ENCODE measurements at places on chromosomes 12 and 14.

GRCh38 chr12:12327802-12328201 lies 22.2 kb downstream of the MANSC1 start:
- DNase-seq = peak; percentile 82

DNA sequence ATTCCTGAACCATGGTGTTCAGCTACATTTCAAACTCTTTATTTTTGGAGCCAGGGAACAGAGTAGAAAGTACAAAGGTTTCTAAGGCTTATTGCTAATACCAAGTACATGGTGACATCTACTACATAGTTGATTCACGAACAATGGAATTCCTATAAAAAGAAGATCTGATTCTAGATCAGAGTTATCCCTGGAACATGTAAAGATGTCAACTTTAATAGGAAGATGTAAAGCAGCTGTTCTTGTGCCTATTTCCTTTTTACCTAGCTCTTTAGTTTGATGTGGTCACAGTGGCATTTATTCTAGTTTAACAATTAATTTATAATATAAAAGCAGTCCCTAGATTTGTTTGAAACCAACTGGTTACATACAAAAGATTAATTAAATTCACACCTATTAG lies 99.5 kb downstream of the NUBPL start:
- DNase-seq = no peak

- DNase-seq = no peak
These were observed 149.5 kb downstream of the PRKCH start for GRCh38 chr14:61470961-61471293.

- no peak for DNase-seq
These were observed 58.7 kb downstream of the CLIP1 start for GRCh38 chr12:122363782-122364181.

DNA sequence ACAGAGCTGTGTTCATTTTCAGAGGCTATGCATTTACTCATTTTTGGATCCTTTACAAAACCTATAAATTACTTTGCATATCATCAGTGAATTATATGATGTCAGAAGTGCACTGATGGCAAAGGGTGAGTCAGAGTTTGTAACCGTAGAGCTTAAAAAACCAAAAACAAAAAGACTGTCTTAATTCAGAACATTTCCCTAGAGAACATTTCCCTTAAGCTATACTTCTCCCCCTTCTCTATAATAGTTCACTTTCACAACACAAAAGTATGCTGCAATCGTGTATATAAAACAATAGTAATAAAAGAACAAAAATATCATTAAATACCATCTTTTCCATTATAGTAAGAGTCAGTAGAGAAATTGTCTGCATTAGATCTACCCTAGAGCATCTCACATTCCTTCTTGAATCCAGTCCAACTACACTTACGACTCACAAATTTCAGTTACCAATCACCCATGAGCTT lies 934.9 kb downstream of the LRFN5 start:
- no peak for DNase-seq

DNA sequence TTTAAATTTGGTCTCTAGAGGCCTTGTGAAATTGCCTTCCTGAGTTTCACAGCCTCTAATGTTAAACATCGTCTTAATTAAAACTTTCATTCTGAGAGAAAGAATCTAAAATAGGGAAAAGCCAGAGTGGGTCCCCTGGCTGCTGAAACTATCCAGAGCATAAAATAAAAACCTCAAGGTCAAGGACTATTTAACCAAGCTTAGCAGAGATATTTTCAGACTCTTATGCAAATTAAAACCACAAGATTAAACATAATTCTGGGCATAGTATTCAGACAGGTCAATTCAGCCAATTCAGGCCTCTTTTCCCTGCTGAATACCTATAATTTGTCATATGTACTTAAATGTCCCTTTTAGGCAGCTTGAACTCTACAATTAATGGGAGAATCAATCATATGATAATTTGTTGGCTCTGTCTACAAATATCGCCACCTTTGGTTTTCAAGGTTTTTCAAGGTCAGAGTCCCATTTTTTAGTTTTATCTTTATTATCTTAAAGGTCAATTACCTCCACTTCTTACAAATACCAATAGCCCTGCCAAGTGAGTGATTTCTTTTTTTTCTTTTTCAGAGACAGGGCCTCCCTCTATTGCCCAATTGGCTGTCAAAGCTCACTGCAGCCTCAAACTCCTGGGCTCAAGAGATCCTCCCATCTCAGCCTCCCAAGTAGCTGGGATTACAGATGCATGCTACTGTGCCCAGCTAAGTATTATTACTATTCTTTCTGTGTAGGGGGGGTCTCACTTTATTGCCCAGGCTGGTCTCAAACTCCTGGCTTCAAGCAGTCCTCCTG lies 257.1 kb downstream of the PHLDA1 start:
- DNase-seq = no peak

GRCh38 chr14:92490239-92490959 lies 23.2 kb upstream of the RIN3 start:
- DNase-seq = no peak

GRCh38 chr12:19430988-19431387 lies 8.3 kb upstream of the AEBP2 start:
- DNase-seq = peak; percentile 55

DNA sequence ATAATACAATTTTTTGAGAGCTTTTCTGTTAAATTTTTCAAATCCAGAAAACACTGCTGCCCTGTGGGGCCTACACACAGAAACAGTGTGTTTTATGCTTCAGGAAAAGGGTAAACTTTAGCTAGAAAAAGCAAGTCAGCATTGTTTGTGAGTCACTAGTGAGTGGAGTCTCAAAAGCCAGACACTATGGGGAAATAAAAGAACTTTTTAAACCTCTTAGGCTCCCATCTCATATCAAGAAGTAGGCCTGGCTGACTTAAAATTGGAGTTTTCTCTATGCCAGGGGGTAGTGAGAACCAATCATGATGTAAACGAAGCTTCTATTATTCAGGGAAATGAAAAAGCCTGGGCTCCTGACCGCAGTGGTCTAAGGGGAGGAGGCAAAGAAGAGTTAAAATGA lies 12.6 kb downstream of the GPR65 start:
- DNase-seq = no peak

DNA sequence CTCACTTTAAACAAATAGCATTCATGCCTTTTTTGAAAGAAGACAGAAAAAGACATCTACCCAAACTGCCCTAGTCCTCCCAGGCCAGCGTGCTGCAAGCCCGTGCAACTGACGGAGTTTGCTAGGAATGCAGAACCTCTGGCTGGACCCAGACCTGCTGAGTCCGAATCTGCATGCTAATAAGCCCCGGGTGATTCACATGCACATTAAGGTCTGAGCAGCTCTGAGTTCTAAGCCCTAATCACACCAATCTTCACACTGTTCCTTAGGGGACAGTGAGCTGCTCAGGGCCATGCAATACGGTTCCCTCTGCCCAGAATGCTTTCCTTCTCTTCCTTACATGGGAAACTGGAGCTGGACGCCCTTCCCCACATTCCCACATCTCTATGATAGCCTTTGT lies 25.2 kb downstream of the HAL start:
- DNase-seq = peak; percentile 8

GRCh38 chr14:105248368-105249181 lies at the start of gene BTBD6:
Gene BTBD6 (plus strand): TSS chr14:105248533. CDS start chr14:105248712, 179 bp downstream.
- peak; percentile 87 for DNase-seq

- no peak for DNase-seq
These were observed 59.4 kb upstream of the FICD start for GRCh38 chr12:108455706-108456105.

GRCh38 chr14:55336691-55337090 lies 65.5 kb downstream of the FBXO34 start:
- no peak for DNase-seq

- DNase-seq = no peak
These were observed 10.3 kb upstream of the RIC8B start for GRCh38 chr12:106764220-106764619.

DNA sequence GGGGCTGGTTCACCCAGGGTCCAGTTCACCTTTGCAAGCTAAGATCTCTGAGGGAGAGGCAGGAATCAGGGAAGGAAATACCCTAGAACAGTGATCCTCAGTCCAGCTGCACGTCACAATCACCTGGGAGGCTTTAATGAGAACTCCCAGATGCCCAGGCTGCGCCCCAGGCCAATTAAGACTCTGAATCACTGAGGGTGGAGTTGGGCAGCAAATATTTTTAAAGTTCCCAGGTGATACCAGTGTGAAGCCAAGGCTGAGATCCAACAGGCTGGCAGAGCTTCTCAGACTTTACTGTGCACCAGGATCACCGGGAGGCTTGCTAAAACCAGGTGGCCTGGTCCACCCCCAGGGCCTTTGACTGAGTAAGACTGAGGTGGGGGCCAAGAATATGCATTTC lies 23.8 kb downstream of the MYL2 start:
- no peak for DNase-seq

- DNase-seq = no peak
These were observed at the start of gene NPAS3 for GRCh38 chr14:32938719-32939253. Gene NPAS3 (plus strand): TSS chr14:32938879.

- DNase-seq = no peak
These were observed 22.1 kb upstream of the KIF26A start for GRCh38 chr14:104116288-104116755.

- no peak for DNase-seq
These were observed 605 bp downstream of the ZCRB1 start for GRCh38 chr12:42325326-42325652.

DNA sequence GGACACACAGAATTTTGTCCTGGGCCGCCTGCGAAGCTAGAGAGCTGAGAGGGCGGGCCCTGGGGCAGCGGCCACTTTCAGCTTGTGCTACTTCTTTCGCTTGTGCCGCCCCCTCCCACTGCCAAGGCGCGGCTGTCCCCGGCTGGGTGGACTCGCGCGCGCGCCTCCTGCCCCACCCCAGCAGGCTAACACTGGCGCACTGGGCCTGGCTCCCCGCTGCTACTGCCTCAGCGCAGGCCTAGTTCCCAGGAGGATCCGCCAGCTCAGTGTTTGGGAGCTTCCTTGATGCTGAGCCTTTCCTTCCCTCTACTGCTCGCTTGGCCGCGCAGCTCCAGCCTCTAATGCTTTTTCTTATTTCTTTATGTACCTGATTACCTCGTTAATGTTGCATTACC lies 27.4 kb upstream of the METAP2 start:
- peak; percentile 45 for DNase-seq

DNA sequence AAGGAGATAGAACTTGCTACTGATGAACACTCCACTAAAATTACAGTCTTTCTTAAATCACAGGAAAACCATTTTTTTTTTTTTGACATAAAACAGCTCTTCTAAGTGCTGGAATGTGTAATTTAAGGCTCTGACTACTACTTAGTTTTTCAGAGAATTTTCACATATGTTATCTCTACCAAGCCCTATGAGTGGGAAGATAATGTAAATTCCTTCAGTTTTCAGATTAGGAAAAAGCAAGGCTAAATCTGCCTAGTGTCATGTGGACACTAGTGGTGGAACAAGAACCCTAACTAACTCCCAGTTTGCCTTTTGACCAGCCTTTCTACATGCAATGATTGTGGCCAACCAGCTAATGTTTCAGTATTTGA lies 37.3 kb upstream of the CSRP2 start:
- peak; percentile 20 for DNase-seq

GRCh38 chr12:3723916-3724805 lies 28.7 kb downstream of the CRACR2A start:
- no peak for DNase-seq

DNA sequence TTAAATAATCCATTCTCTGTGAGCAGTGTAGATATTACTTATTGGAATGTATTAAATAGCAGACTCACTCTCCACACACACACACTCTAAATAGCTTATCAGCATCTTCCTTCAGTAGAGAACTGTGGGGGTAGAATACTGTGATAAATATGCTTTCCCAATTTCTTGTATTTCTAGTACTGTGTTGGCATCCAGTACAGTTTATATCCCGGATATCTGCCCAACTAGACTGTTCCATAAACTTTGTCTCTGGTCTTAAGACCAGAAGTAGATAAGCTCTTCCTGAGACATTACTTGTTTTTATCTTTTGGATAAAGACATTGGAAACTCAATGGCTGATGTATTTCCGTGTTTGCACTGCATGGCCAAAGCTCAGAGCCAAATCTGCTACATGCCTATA lies 136.2 kb upstream of the PDZRN4 start:
- no peak for DNase-seq

- DNase-seq = no peak
These were observed 206.6 kb downstream of the KIF26A start for GRCh38 chr14:104344818-104345620.

- no peak for DNase-seq
These were observed 84.8 kb upstream of the LRFN5 start for GRCh38 chr14:41521891-41522290.

DNA sequence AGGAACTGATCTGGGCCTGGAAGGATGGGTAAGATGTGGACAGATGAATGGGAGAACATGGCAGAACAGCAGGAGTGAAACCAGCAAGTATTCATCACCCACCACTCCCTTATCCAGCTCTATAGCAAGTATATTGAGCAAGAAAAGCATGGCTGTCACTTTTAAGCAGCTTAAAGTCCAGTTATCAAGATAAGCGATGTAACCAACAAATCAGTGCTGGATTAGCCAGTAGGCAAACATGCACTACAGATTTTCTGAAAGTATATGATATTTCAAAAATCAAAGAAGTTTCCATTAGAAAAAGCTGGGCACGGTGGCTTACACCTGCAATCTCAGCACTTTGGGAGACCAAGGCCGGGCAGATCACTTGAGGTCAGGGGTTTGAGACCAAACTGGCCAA lies 53.9 kb upstream of the ATP2A2 start:
- no peak for DNase-seq

GRCh38 chr14:95143808-95144620 lies 13.3 kb downstream of the DICER1 start:
- DNase-seq = peak; percentile 57

GRCh38 chr12:73158341-73158740 lies 886.2 kb downstream of the TRHDE start:
- DNase-seq = no peak

DNA sequence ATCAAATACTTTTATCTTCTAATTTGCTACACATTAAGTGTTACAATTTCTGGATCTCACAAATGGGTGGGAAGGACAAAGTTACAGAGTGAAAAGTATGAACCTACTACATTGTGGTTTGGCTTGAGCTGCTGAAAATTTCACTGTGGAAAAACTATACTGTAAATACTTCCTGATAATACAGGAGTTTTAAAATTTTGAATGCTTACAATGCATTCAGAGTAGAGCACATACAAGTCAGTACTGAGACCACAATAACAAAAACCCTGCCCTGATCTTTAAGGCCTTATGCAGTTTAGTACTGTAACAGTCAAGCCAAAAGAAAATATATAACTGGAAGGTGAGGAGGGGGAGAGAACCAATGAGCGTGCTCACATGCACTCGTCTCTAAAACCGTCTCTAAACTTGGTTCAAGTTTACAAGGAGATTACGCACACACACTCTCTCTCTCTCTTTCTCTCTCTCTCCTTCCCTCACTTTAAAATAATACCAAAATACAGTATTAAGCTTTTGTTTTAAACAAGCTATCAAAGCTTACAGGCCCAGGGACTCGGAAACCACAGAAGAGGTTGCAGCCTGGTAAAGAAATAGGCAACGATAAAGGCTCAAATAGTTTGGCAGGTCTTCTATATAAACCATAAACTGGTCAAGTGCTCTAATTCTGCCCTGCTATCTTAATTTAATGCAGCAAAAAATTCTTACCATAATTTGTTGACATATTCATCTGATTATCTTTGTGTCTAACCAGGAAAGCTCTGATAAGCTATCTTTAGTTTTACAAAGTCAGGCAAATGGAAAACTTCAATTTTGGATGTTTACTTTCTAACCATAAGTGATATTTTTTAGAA lies 58.0 kb downstream of the ATF7 start:
- DNase-seq = peak; percentile 62

GRCh38 chr14:48331421-48331820 lies 656.0 kb upstream of the MDGA2 start:
- DNase-seq = no peak

Measured in choroid plexus epithelial cell (primary cell).